ENCODE measurements at places on chromosomes 3 and 15. TPM values are rescaled to one million over a fixed set of nuclear protein-coding genes. Genes with fewer than 3 reads are reported as not detected.

DNA sequence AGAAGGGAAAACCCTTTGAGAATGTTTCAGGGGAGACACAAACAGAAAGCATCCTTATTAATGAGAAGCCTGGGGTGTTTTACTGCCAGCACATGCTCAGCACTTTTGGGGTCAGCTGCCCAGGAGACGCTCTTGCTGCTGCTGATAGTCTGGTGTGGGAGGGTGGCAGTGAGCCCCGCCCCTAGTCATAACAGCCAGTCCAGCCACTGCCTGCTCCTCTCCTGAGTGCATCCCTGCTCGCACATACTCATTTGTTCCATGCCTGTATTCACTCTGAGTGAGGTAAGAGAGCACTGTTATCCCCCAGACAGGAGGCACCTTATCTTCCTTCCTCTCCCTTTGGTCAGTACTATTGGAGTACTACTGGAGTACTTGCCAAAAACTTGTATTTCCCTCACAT lies 101.3 kb downstream of the ETFA start:
- DNase-seq: no peak

DNA sequence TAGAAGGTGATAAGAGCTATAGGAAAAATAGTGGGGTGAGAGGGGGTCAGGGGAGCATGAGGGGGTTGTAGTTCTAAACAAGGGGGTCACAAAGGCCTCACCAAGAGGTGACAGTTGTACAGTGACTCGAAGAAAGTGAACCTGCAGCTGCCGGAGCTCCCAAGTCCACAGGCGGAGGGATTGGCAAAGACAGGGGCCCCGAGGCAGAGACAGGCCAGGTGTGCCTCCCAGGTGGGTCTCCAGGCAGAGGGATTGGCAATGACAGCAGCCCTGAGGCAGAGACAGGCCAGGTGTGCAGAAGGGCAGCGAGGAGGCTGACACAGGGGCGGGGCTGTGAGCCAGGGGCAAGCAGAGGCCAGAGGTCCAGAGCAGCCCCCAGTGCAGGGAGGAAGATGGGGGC lies 63.7 kb downstream of the DNAJB8 start:
- DNase-seq: no peak

GRCh38 chr15:69793781-69794451 lies 303.8 kb downstream of the TLE3 start:
- DNase-seq: peak; percentile 10

- DNase-seq: no peak
Observed at GRCh38 chr3:97684490-97684889, 80.1 kb upstream of the ARL6 start.

DNA sequence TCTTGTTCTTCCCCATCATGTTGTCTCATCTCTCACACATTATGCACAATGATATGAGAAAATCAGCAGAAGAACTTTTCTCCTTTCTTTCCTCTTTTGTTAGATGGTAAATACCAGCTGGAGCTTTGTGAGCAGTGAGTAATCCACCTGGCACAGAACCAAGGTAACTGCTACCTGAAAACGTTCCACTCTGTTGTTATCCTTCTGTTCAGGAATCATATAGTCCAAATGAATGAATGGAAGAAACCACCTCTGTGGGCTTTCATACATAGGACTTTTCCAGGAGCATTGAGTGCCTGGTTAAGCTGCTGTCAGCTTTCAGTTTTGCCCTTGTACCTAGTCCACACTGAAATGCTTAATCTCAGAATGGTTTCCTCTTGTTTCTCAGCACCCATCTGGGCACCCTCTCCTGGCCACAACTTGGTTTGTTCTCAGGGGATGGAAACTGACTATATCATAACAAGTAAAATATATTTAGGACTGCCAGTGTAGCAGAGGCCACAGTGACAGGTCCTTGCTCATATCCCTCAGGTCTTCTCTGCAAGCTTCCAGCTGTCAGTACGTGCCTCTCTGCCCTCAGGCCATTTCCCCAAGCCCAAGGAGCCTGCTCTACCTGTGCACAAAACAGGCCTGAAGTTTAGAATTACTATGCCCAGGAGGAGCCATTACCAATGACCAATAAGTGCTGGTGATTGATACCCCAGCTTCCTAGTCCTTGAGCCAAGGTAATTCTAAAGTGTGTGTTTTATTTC lies 23.5 kb upstream of the SLC4A7 start:
- no peak for DNase-seq

Gene SUSD5
- total RNA-seq: 4.5 TPM

Gene XRN1
- total RNA-seq: 13.7 TPM
